Activated T-cell treated with anti-CD3 and anti-CD28 coated beads, Interleukin-2, amount 50 U/mL, for 4 hours (primary cell): ENCODE measurements at places on chromosomes 7 and 10.
A peak's percentile ranks its signal among the peaks of the same experiment; 100 is the strongest.

DNA sequence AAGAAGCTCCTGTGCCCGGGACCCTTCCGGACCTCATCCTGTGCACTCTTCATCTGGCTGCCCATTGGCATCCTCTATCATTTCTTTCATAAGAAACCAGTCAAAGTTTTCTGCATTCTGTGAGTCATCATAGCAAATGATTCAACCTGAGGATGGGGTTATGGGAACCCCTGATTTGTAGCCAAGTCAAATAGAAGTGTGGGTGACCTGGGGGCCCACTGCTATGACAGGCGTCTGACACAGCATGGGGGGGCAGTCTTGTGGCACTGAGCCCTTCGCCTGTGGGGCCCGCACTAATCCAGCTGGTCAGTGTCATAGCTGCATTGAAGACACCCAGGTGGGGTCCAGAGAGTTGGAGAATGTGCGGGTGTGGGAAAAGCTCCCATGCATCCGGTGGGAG is 230.4 kb downstream of the USP6NL start:
- no peak for DNase-seq

GRCh38 chr7:116334555-116334954 is 124.2 kb downstream of the TES start:
- DNase-seq: no peak

DNA sequence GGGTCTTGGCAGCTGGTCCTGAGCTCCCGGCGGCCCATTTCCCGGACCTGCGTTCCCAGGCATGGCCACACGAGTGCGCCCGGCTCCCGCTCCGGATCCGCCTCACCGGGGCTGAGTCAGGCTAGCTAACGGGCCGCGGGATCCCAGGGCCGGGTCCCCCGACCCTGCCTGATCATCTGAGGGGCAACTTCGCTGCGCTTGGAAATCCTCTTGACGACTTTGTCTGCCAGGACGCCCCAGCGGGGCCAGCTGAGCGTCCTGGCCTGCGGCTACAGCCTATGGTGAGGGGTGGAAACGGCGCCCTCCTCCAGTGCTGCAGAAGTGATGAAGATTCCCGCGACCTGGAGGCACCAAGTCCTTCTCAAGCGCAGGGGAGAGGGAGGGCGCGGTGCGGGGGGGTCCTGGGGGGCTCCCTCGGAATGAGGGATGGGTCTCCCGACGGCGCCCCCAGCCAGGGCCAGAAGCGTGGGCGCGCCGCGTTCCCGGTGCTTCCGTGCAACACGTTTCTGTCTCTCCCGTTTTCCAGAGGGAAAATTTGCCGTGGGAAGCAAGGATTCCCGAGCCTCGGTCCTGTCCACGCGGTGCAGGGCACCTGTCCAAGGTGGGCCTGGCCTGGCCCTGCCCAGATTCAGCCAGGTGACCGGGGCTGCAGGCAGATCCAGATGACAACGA is 212.4 kb downstream of the CCSER2 start:
- DNase-seq: peak; percentile 65

GRCh38 chr7:143518521-143518920 is 40.8 kb downstream of the TAS2R41 start:
- no peak for DNase-seq

- no peak for DNase-seq
Measured at GRCh38 chr7:45253368-45253767, 95.8 kb downstream of the RAMP3 start.
